ENCODE measurements at places on chromosomes 4 and X.

DNA sequence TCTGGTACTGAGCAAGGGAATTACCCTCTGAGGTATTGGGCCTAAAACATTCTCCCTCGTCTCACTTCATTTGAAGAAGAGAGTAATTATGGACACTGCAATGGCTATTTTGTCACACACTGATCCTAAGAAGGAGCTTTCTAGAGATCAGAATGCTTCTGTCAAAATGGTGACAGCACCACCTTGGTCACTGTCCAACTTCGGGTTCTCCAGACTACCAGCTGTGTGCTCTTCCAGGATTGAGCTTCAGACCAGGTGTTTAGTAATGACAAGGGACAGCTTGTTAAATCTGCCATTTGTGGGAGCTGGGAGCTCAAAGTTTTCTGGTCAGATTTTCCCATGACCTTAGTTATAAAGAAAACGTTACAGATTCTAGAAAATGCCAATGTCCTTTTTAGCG, 105.4 kb downstream of the POLA1 start:
- DNase-seq = no peak

DNA sequence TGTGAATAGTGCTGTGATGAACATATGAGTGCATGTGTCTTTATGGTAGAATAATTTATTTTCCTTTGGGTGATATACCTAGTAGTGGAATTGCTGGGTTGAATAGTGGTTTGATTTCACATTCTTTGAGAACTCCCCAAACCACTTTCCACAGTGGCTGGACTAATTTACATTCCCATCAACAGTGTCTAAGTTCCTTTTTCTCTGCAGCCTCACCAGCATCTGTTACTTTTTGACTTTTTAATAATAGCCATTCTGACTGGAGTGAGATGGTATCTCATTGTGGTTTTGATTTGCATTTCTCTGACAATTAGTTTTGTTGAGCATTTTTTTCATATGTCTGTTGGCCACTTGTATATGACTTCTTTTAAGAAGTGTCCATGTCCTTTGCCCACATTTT, 29.1 kb downstream of the JADE3 start:
- DNase-seq = no peak

DNA sequence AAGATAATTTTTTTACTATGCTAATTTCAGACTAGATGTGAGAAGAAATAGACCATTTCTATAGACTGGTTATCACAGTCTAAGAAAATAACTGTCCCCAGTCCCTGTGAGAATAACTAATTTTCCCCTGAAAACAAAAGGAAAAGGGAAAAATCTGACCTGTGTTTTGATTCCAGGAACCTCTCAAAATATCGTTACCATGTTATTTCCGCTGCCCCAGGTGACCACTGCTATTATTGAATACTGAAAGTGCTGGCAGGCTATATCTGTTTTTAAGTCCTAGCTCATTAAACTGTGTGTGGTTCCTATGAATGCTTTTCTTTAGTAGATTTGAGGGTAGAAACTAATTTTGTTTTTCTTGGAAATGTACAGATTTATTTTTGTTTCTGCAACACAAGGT, 83.6 kb downstream of the GAB1 start:
- DNase-seq = no peak

DNA sequence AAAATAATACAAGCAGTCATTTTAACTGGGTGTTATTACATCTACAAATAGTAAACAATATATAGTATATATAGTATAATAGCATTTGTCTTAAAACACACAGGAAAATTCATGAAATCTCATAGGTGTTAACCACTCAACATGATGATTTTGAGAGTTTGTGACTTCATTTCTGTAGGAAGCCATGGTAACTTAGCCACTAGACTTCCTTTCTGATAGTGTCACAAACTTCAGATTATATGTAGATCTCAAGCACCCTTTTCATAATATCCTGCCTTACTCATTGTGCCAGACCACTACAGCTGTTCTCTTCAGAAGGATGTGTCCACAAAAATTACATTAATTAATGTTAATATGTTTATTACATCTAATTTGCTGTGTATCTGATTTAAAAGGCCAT, 1250.6 kb downstream of the ADGRL3 start:
- DNase-seq = no peak

DNA sequence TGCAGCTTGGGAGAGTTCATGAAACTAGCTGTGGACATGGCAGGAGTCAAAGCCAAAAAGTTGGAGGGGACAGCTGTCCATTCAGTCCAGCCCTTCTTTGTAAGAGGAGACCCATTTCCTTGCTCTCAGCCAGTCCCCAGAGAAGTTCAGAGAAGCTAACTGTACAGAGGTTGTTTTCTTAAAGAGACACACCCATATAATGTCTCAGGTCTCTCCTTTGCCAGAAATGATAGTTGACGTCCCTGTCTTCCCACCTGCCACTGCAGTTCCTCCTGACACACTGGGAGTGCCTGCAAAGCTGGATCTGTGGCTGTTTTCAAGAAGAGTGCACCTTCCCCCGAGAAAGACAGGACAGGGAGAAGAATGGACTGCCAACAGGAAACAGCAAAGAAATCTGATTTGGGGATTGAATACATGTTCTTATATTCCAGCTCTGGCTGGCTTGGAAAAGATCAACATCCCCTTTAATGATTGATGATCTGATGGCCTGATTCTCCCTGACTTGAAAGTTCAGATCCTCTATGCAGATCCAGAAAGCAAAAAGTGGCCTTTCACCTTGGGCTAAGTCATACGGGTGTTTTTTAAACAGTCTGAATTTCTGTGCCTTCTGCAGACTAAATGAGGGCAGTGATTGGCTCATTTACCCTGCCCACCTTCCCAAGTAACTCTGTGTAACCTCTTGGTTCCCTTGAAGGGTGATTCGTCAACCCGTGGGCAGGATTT, 87.2 kb downstream of the MAOA start:
- no peak for DNase-seq

GRCh38 chrX:28719620-28720019, 132.4 kb downstream of the IL1RAPL1 start:
- DNase-seq = no peak
